CD4-positive, CD25-positive, alpha-beta regulatory T cell (primary cell): ENCODE measurements at places on chromosomes 7 and 10.

- no peak for DNase-seq
Measured at GRCh38 chr10:49355221-49355620, 40.7 kb downstream of the DRGX start.

DNA sequence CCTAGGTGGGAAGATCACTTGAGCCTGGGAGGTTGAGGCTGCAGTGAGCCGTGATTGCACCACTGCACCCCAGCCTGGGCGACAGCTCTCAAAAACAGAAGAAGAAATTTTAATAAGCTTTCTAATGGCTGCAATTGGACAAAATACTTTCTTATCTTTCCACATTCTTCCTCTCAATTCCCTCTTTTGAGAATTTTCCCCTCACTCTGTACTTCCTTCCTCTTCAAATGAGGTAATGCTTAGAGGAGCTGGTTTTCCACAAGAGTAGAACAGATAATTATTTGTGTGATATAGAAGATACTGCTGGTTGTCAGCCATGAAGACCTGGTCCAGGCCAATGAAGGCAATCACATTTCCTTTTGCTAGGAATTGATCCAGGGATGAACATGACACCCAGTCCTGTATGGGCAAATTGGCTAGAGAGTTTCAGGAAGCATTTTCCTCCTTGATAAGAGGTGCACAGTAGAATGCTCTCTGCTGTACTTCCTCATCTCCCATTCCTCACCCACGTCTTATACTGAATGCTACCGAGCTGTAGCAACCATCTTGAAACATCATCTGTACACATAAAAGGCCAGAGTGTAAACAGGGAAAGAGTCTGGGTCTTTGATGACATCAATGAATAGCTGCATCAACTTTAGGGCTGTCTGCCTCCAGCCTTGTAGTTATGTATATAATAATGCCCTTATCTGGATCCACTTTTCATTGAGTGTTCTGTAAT is 103.9 kb downstream of the CDK6 start:
- no peak for DNase-seq

DNA sequence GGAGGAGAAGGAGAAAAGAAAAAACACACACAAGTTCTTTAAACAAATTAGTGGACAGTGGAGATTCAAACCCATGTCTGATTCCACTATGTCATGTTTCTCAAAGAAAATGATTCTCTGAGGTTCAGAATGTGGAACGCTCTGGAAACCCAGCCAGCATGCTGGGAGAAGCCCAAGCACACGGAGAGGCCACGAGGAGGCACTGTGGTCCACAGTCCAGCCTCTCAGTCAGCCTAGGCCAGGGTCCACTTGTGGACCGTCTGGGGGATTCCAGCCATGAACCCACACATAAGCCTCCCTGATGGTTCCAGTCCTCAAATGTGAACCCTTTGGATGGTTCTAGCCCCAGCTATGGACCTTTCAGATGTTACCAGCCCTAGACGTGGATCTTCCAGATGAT is 73.4 kb downstream of the CAV1 start:
- no peak for DNase-seq

DNA sequence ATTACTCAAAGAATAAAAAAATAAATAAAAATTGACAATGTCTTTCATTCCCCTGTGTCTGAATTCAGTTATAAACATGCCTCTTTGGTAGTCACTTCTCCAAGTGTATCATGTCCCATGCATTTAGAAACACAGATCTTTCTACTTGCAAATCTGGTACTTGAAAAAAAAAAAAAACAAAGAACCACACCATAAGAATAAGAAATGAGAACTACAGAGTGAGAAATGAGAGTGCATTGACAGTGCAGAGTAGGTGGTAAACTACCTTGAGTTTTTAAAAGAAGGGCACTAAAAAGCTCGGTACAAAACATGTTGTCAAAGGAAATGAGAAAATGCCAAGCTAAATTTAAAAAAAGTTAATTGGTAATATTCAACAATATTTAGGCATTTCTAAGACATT is 123.0 kb downstream of the GPR85 start:
- DNase-seq = no peak

DNA sequence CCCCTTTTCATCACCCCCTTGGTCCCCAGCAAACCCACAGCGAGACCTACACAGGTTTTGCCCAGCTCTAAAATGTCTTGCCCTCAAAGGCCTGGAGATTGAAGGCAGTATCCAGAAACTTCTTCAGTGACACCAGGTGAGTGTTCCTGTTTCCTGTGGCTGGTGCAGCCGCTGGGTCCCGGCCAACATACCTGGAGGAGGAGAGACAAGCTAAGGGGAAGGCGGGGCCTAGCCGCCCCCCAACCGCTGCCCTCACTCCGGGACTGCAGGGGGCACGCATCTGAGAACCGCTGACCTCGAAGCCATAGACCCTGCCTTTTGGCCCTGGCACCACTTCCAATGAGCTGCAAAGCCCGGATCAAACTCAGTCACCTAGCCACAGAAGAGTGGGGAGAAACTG is 27.0 kb downstream of the OGDHL start:
- no peak for DNase-seq
